ENCODE measurements at places on chromosomes 12 and 14. TPM values are rescaled to one million over a fixed set of nuclear protein-coding genes. Genes with fewer than 3 reads are reported as not detected.
A peak's percentile ranks its signal among the peaks of the same experiment; 100 is the strongest.

- no peak for DNase-seq
- H3K36me3 ChIP-seq: no peaks in the 10 kb centered on the region
- H3K27me3 ChIP-seq: no peaks in the 10 kb centered on the region
- H3K27ac ChIP-seq: peak overlapping the region; percentile 92
- H3K4me1 ChIP-seq: peaks cover 29% of the 10 kb centered on the region
Measured at GRCh38 chr12:7959701-7960121, 23.7 kb upstream of the SLC2A3 start.

- H3K27me3 ChIP-seq: no peaks in the 10 kb centered on the region
- H3K27ac ChIP-seq: peak overlapping the region; percentile 100
- peak overlapping the region; percentile 100 for H3K4me3 ChIP-seq
- DNase-seq: peak; percentile 91
Measured at GRCh38 chr14:100237735-100238418, 1.1 kb upstream of the YY1 start.

HPD gene
- total RNA-seq: 2.8 TPM

DNA sequence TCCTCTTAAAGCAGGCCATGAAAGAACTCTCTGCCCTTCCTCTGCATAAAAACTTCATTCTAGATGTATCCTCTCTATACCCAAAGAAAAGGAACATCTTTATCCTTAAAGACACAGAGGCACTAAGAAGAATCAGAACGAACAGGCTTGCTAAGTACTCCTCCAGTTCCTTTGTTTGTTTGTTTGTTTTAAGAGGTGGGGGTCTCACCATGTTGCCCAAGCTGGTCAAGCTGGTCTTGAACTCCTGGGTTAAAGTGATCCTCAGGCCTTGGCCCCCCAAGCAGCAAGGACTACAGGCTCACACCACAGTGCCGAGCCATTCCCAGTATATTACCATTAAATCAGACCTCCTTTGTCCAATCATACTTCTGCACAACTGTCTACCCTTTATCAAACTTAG is 14.0 kb downstream of the GDF3 start:
- H3K36me3 ChIP-seq: no peaks in the 10 kb centered on the region
- H3K4me3 ChIP-seq: no peak overlapping the region
- DNase-seq: no peak
- peaks cover 3% of the 10 kb centered on the region for H3K27me3 ChIP-seq
- no peak overlapping the region for H3K27ac ChIP-seq
- H3K4me1 ChIP-seq: peaks cover 18% of the 10 kb centered on the region

- H3K27me3 ChIP-seq: no peaks in the 10 kb centered on the region
- no peak overlapping the region for H3K4me3 ChIP-seq
- no peak for DNase-seq
- no peaks in the 10 kb centered on the region for H3K36me3 ChIP-seq
Measured at GRCh38 chr12:27076468-27076867, 5.9 kb downstream of the C12orf71 start.

KRT85 gene
- not detected for total RNA-seq

DNA sequence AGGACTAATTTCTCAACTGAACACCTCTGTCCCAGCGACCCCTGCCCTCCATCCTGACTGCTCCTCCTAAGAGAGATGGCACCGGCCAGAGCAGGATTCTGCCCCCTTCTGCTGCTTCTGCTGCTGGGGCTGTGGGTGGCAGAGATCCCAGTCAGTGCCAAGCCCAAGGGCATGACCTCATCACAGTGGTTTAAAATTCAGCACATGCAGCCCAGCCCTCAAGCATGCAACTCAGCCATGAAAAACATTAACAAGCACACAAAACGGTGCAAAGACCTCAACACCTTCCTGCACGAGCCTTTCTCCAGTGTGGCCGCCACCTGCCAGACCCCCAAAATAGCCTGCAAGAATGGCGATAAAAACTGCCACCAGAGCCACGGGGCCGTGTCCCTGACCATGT is 756 bp downstream of the RNASE7 start:
- DNase-seq: no peak
- H3K4me3 ChIP-seq: no peak overlapping the region
- no peaks in the 10 kb centered on the region for H3K27me3 ChIP-seq
- H3K4me1 ChIP-seq: peaks cover 14% of the 10 kb centered on the region
- no peaks in the 10 kb centered on the region for H3K36me3 ChIP-seq
- peak overlapping the region; percentile 72 for H3K27ac ChIP-seq

SETD1B gene
- total RNA-seq: 32.8 TPM

- no peak overlapping the region for H3K4me3 ChIP-seq
- no peaks in the 10 kb centered on the region for H3K36me3 ChIP-seq
- H3K4me1 ChIP-seq: no peaks in the 10 kb centered on the region
- H3K27ac ChIP-seq: no peak overlapping the region
Measured at GRCh38 chr14:86915406-86915805, 1077.6 kb downstream of the GALC start.

DNA sequence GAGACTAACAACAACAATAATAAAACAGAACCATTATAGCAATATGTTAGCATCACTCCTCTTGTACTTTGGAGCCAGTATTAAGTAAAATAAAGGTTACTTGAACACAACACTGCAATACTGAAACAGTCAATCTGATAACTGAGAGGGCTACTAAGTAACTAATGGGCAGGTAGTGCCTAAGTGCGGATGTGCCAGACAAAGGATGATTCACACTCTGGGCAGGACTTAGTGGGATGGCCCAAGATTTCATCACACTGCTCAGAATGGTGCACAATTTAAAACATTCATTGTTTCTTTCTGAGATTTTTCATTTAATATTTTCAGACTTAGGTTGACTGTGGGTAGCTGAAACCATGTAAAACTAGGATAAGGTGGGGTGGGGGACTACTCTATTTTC is 131.9 kb upstream of the CAND1 start:
- no peaks in the 10 kb centered on the region for H3K27me3 ChIP-seq
- no peaks in the 10 kb centered on the region for H3K36me3 ChIP-seq
- no peaks in the 10 kb centered on the region for H3K4me1 ChIP-seq
- H3K4me3 ChIP-seq: no peak overlapping the region

USP44 gene
- 3.5 TPM for total RNA-seq

DNA sequence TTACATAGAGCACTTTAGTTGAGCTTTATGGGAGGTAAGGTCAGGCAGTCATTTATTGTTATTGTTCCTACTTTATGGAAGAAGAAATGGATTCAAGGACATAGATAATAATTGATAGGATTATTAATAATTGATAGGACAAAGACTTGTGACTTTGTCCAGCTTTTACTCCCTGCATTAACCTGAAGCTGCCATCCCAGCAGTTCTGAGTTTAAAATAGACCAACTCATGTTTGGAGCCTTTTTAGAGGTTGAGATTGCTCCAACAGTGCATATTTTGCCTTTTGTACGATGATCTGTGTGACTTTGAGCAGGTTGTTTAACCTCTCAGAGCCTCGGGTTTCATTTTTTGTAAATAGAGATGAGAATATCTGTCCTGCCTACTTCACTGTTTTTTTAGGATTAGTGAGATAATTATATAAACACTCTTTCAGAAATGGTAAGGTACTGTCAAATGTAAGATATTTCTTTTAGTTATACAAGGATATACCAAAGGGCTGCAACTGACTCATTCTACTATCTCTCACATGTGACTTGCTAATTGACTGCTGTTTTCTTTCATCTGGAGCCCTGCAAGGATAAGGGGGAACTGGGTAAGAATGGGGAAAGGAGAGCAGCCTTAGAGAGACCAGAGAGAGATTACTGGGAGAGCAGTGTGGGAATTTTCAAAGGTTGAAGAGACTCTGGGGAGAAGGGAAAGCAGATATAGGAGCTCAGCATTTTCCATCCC is 15.3 kb downstream of the WDR20 start:
- no peak for DNase-seq
- H3K27ac ChIP-seq: no peak overlapping the region
- H3K36me3 ChIP-seq: peaks cover 43% of the 10 kb centered on the region
- H3K4me1 ChIP-seq: peaks cover 22% of the 10 kb centered on the region
- H3K27me3 ChIP-seq: no peaks in the 10 kb centered on the region
- H3K4me3 ChIP-seq: no peak overlapping the region

- no peaks in the 10 kb centered on the region for H3K36me3 ChIP-seq
- H3K27me3 ChIP-seq: no peaks in the 10 kb centered on the region
- no peaks in the 10 kb centered on the region for H3K4me1 ChIP-seq
- no peak for DNase-seq
- H3K4me3 ChIP-seq: no peak overlapping the region
Measured at GRCh38 chr12:20134652-20135051, 233.7 kb upstream of the PDE3A start.

DNA sequence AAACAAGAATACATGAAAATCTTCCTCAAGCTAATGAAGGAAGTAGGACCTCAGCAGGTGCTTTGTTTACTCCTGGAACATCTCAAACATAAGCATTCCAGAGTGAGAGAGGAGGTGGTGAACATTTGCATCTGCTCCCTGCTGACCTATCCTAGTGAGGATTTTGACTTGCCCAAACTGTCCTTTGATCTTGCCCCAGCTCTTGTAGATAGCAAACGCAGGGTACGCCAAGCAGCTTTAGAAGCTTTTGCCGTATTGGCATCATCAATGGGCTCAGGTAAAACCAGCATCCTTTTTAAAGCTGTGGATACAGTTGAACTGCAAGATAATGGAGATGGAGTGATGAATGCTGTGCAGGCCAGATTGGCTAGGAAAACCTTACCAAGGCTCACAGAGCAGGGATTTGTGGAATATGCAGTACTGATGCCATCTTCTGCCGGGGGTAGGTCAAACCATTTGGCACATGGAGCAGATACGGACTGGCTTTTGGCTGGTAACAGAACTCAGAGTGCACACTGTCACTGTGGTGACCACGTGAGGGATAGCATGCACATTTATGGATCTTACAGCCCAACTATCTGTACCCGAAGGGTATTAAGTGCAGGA is 1.9 kb downstream of the TOGARAM1 start:
- no peak for DNase-seq
- H3K36me3 ChIP-seq: no peaks in the 10 kb centered on the region
- no peak overlapping the region for H3K27ac ChIP-seq
- peaks cover 90% of the 10 kb centered on the region for H3K4me1 ChIP-seq

DNA sequence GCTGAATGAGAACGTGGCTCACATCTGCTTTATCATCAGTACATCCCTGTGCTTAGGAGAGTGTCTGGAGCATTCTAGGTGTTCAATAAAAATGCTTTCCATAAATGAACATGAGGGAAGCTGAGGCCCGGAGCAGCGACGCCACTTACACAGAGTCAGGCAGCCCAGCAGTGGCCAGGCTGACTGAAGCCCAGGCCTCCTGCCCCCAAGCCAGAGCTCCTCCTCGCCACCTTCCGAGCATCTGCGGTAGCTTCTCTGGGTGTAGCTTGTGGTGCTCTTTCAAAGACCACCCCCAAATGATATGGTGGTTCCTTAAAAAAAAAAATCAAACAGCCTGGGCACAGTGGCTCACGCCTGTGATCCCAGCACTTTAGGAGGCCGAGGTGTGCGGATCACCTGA is 88.8 kb downstream of the FBXL14 start:
- peaks cover 5% of the 10 kb centered on the region for H3K4me1 ChIP-seq
- no peak for DNase-seq
- H3K36me3 ChIP-seq: no peaks in the 10 kb centered on the region
- H3K27me3 ChIP-seq: no peaks in the 10 kb centered on the region
- H3K4me3 ChIP-seq: no peak overlapping the region
- H3K27ac ChIP-seq: no peak overlapping the region

PRICKLE1 gene
- total RNA-seq: 73.0 TPM
